ENCODE measurements at places on chromosomes 2 and 18. TPM values are rescaled to one million over a fixed set of nuclear protein-coding genes. Genes with fewer than 3 reads are reported as not detected.

- no peak for DNase-seq
These were observed 845 bp downstream of the TMEM177 start for GRCh38 chr2:119679846-119680245.

DNA sequence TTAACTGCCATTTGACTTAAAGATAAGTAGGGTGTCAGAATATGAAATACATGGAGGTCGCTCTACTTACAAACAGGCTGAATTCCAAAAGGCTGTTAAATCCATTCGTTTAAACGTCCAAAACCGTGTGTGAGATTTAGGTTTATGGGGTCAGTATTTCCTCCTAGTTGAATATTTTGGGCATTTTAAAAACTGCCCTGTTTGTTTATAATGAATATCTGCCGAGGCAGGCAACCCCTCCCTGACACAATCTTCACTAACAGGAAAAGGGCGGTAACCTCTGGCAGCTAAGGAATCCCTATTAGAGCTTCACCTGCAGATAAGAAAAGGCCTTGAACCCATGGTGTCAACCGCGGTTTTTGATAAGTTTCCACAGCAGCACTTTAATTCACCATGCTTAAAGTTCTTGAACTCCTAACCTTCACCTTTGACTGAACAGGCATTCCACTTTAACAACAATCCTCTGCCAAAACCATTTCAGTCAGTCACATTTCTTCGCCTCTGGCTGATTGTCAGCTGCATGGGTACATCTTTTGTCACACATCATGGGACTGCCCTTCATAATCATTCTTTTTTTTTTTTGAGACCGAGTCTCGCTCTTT is 17.8 kb downstream of the TRAK2 start:
- no peak for DNase-seq

The ELOA2 gene
- not detected for total RNA-seq

- no peak for DNase-seq
These were observed 259.3 kb downstream of the ZNF407 start for GRCh38 chr18:74856928-74857327.

The GALNT3 gene
- total RNA-seq = 2.2 TPM

The GBX2 gene
- 13.0 TPM for total RNA-seq

GRCh38 chr18:37540424-37541138 is 25.0 kb downstream of the CELF4 start:
- no peak for DNase-seq

The LYG2 gene
- total RNA-seq = not detected

GRCh38 chr2:169205176-169205575 is 135.8 kb downstream of the DHRS9 start:
- no peak for DNase-seq

GRCh38 chr2:118970396-118971135 is 28.6 kb downstream of the MARCO start:
- DNase-seq = peak; percentile 21

The GALNT1 gene
- total RNA-seq = 121 TPM

The BZW1 gene
- 508 TPM for total RNA-seq

The APOB gene
- total RNA-seq = not detected

The TMEM17 gene
- total RNA-seq = 4.7 TPM

DNA sequence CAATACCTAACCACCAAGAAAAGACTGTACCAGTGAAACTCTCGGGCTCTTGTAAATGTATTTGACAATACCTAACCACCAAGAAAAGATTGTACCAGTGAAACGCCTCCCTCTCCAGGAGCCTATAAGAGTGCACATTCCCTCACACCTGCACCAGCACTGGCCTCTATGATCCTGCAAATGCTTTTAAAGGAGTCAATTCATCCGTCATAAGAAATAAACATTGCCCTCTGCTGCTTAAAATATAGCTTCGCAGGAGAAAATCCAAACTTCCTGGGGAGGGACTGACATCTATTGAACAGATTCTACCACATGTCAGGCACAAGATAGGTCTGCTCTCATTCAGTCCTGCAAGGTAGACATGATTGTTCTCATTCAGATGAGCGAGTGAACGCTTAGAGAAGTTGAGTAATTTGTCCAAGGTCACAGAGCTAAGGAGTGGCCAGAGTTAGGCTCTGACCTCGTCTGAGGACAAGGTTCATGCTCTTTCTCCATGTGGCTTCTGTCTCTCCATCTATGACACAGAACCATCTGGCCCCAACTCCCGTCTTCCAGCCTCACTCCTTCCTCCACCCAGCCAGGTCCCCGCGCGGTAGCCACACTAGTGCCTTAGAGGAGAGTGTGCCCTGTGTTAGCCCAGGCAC is 38.7 kb downstream of the MCFD2 start:
- DNase-seq = no peak

- DNase-seq = no peak
These were observed 84.5 kb downstream of the DOCK10 start for GRCh38 chr2:224957540-224958461.

GRCh38 chr2:157441072-157441454 is 2.8 kb downstream of the CYTIP start:
- no peak for DNase-seq

DNA sequence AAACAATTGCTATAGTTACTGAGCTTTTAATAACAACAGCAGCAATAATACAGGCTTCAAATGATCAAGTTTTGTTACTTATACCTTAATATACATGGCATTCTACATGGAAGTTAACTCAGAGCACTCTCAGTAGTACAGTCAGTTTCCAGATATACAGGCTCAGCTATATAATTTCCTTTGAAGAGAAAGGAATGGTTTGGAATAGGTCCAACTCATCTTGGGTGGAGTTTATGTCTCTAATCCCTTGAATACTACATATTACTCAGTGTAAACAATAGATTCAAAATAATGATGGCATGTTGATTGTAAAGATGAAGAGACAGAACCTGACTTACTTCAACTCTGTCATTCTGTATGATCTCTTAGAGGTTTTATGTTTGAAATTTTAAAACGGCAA is 174.9 kb downstream of the EPHA4 start:
- DNase-seq = no peak

DNA sequence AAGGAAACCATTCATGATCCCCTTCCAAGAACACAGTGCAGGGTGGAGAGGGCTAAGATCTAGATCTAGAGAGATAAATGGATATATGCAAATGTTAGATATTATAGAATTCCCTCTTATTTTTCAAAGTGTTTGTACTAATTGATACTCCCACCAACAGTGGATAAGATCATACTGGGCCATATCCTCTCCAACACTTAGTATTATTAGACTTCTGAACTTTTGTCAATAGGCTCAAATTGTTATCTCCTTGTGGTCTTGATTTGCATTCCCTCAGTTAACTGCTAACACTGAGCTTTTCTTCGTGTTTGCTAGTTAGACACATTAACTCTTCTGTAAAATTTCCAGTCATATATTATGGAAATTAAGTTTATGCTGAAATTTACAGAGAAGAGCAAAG is 56.5 kb upstream of the GRB14 start:
- no peak for DNase-seq

The GCG gene
- total RNA-seq = not detected

The RALB gene
- total RNA-seq = 63.1 TPM

DNA sequence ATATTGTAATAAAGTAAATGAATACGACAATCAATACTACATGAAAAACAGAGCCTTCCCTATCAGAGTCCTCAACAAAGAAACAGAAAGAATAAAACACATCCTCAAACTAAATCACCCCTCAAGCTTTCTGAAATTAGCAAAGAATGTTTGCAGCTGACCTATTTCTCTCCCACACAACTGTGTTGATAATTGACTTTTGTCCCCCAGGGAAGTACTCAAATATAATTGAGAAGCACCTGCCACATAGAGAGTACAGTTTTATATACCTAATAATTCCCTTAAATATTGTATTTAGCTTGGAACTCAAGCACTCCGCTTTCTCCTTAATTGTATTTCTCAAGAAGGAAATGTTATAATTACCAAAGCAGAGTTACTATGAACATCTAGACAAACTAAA is 12.6 kb downstream of the CACNB4 start:
- DNase-seq = no peak

- no peak for DNase-seq
These were observed 12.8 kb upstream of the TTN start for GRCh38 chr2:178819992-178820391.

DNA sequence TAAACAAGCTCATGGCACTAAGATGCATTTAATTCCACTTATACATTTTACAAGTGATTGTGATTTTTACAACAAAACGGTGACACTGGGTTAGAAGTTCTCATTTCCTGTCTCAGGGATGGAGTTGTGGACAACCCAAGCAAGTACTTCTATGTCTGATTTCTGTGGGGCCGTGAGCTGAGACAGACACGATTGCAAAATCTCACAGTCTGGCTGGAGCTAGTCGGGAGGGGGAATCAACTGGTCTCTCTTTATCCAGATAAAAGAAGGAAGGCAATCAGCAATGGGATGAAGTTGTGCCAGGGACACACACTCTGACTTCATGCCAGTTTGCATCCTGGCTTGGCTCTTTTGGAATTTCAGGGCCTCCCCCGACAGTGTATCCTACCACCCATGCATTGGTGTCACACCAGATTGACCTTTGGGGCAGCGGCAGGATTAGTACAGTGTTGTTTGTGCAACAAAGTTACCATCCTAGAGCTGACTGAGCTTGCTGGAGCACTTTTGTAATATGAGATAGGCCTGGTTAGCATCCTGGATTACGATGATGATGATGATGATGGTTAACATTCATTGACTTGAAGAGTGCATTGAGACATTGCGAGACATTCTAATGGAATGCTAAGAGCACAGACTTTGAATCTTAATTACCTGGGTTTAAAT is 98.8 kb downstream of the CTAGE1 start:
- DNase-seq = no peak

The RAPGEF4 gene
- 0.13 TPM for total RNA-seq

The DNAH7 gene
- total RNA-seq = under 0.01 TPM

DNA sequence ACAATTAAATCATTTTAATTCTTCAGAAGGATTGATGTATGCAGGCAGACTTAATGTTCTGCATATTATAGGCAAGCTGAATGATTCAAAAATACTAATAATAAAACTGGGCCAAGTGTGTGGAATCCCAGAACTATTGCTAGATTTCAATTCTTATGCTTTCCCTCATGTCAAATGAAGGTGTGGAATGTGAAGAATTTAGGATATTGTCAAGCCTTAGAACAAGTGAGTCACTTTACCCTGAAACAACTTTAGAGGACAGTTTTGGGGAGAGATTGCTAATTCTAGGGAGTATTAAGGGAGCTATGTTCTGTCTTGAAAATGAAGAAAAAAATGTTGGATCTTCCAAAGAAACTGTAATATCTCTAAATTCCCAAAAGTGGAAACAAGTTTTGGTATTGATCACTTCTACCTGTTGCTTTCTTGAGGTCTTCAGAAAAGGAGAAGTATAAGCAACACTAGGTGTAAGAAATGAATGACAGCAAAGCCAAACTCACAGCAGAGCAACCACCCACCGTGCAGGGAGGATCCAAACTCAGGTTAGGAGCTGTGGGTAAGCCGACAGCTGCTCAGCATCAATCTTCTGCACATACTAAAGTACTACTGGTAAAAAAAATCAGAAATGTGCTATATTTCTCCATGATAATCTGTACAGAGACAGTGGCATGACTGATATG is 818.1 kb downstream of the SLC4A3 start:
- DNase-seq = peak; percentile 9

- no peak for DNase-seq
These were observed 281.7 kb upstream of the CCDC68 start for GRCh38 chr18:55240978-55241377.

DNA sequence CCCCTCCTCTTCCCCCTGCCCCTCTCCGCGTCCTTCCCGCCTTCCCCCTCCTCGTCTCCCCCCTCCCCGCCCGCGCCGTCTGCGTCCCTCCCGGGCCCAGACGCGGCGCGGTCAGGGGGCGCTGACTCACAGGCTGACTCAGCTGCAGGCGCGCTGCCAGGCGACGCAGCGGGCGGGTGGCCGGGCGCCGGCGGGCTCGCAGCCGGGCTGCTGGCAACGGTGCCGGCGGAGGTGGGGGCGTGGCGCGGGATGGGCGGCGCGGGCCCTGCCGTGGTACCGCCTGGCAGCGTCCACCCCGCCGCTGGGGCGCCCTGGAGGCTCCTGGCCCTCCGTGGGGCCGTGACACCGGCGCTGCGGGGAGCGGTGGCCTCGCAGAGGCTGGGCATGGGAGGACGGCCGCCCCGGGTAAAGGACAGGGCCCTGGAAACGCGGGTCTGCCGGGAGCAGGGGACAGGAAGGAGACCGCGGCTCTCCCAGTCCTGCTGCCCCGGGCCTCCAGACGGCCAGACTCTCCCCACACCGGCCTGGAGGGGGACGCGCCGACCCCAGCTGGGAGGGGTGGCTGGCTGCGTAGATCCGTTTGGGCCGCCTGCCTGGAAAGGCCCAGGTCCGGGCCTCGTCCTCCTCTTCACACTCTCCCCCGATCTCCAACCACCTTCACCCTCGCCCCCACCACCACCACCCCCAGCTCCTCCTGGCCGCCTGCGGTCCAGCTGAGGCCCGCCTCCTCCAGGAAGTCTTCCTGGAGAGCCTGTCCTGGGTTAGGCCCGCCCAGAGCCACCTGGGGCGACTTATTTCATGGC is 10.0 kb upstream of the PROC start:
- DNase-seq = peak; percentile 95

The MAIP1 gene
- 31.8 TPM for total RNA-seq

GRCh38 chr2:32383858-32384257 is 27.0 kb downstream of the BIRC6 start:
- no peak for DNase-seq

GRCh38 chr18:50398947-50399346 is 24.1 kb downstream of the SKA1 start:
- no peak for DNase-seq

The KLHL41 gene
- total RNA-seq = not detected

The HOXD10 gene
- total RNA-seq = not detected

DNA sequence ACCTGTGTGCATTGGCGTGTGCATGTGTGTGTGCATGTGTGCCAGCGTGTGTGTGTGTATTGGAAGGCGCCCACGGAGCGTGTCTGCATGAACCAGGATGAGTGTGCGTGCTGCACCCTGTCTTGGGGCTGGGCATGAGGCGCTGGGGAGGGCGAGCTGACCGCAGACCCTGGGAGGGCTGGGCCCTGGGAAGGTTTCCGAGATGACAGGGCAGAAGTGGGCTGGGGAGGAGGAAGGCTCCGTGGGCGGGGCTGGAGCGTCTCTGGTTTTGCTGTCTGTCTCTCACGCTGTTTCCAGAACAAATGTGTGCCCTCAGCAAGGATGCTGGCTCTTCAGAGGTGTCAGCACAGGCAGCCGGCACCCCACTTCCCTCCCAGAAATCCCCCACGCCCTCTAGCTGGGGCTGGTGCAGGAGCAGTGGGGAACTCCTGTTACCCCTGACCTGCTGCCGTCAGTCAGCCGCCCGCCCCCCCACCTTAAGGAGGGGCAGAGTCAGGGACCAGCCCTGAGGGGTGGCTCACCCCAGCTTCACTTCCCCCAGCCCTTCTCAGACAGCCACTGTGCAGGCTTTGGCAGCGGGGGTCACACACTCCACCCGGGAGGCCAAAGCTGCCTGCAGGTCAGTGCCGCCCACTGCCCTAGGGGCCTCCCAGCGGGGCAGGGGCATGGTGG is at the start of gene GPR35:
Gene GPR35, plus strand, starts transcription at position 531 of the 672 bp plus-strand sequence. CDS start 4,473 bp downstream, outside the sequence.
- peak; percentile 10 for DNase-seq
